ENCODE measurements at places on chromosomes 2 and 18.

DNA sequence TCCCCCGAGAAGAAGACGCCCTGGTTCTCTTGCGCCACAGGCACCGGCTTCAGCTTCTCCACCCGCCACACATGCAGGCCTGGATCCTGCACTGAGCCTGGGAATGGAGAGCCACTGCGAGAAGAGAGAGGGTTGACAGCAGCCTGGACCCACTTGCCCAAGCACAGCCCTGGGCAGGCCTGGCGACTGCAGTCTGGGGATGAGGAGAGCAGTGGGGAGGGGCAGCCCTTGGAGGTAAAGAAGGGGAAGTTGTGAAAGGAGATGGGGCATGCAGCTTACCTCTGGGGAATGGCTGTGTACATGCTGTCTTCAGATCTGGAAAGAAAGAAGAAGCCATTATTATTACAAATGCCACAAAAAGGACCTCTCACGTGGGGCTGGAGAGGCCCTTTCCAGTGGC lies 8.3 kb downstream of the CAPG start:
- DNase-seq: no peak

DNA sequence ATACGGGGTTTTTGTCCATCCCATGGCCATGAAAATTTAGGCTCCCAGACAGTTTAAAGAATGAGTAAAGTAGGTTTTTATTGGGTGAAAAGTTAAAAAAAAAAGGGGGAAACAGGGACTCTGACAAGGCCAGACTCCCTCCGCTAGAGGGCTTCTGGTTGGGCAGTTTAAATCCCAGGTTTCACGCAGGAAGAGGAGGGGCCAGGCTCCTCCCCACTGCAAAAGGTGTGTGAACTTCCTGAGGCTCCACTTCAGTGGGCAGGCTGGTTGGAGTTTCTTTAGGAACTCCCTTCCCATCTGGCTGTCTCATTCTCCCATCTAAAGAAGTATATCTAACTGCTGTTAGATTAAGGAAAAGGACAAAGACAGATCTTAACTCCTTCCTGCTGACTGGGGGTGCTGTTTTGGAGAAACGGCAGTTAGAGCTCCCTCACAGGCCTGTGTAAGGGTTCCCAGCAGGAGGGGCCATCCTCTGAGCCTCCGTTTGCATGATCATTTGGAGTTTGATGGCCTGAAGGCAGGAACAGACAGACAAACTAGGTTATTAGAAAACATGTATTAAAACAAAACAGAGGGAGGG lies 1160.7 kb downstream of the CNTNAP5 start:
- no peak for DNase-seq

DNA sequence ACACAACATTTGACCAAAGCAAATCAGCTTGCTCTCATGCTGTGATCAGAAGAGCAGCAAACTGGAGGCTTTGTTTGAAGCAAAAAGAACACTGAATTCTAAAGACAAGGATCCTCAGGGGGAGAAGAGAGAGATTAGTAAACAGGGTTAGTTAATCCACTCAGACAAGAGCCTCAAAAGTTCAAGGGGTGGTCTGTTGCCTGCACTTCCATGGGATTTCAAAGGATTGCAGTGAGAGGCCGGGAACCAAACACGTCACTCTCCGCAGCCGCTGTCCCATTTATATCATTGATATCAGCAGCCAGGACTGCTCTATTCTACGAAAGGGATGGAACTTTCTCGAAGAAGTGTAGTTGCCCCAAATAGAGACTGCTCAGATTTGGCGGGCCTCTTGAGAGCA lies 97.8 kb upstream of the SP3 start:
- no peak for DNase-seq

GRCh38 chr2:120546048-120546864 lies 189.4 kb upstream of the GLI2 start:
- no peak for DNase-seq

DNA sequence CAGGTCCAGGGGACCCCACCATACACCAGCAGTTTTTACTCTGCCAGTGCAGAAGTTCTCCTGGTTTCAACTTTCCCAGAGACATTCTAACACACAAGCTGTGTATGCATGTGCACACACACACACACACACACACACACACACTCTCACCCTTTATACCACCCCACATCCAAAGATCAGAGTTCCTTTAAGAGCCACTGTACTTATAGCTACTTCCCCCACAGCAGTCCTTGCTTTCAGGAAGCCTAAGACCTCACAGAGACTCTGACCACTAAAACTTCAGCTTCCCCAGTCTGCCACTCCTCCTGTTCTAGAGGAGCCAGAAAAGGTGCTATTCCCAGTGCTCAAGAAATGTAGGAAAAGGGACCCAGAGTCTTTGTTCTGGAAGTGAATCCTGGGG lies 107.8 kb downstream of the ZNF521 start:
- no peak for DNase-seq

DNA sequence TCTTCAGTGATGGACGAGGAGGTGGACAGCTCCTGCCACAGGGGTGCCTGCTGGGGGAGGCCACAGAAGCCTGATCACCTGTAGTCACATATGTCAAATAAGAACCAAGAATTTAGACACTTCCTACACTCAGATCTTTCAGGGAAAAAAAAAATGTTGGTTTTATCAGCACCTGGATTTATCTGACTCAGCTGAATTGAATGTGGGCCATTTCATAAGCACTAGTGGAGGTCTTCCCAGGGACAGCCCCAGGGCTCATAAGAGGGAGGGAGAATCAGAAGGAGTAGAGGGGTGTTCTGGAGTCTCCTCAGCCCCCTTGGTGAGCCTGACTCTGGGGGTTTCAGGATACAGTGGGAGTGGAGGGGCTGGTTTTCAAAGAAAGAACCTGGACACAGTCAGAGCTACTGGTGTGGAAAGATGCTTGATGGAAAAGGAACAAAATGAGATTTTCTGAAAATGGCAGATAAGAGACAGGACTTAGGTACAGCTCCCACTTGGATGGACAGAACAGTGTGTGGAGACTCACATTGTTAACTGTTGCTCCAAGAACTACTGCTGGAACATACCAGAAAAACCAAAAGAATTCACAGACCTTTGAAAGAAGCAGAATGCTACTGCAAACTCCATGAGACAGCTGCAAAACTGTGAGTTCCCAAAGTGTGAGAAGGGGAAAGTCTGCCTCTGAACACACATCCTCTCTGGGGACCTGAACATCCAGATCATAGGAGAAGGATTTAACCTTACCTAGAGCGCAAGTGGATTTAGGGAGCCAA lies 45.4 kb downstream of the LCT start:
- DNase-seq: no peak

DNA sequence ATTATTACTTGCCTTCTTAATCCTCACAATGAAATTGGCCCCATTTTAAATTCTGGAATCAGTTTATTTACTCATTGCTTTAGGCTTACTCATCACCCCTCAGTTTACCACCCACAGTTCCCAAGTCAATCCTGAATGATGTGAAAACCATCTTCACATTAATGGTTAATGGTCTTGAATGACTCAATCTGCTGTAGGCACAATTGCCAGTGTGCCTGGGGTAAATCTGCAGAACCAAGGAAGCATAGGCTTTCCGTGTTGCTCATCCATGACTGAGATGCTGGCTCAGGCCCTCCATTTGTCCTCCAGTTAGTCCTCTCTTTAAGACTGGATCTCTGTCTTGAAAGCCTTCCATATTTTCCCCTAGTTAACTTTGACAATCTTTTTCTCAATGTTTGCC lies 164.5 kb downstream of the PMAIP1 start:
- no peak for DNase-seq

GRCh38 chr2:85133751-85134254 lies 611 bp downstream of the TCF7L1 start:
- DNase-seq: no peak

DNA sequence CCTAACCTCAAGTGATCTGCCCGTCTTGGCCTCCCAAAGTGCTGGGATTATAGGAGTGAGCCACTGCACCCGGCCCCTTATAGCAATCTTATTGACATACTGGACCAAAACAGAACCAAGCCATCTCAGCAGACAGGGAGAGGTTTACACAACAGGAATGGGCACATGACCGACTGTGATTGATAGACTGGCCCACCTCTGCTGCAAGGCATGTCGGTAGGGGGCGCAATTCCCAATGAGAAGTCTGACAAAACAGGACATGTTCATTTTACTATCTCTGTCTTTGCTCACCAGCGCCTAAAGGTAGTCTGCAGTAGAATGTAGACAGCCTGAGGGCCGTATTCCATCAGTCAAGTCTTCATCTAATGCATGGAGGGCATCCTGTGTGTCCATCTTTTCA lies 2.0 kb downstream of the LYPD6B start:
- no peak for DNase-seq

Data from stimulated activated CD8-positive, alpha-beta memory T cell treated with anti-CD3 and anti-CD28 coated beads, Interleukin-2, amount 100 ng/mL, for 1 hour (primary cell).